ENCODE measurements at places on chromosomes 2 and 18. TPM values are rescaled to one million over a fixed set of nuclear protein-coding genes. Genes with fewer than 3 reads are reported as not detected.

POTEI gene
- not detected for total RNA-seq

COL5A2 gene
- 632 TPM for total RNA-seq

DNA sequence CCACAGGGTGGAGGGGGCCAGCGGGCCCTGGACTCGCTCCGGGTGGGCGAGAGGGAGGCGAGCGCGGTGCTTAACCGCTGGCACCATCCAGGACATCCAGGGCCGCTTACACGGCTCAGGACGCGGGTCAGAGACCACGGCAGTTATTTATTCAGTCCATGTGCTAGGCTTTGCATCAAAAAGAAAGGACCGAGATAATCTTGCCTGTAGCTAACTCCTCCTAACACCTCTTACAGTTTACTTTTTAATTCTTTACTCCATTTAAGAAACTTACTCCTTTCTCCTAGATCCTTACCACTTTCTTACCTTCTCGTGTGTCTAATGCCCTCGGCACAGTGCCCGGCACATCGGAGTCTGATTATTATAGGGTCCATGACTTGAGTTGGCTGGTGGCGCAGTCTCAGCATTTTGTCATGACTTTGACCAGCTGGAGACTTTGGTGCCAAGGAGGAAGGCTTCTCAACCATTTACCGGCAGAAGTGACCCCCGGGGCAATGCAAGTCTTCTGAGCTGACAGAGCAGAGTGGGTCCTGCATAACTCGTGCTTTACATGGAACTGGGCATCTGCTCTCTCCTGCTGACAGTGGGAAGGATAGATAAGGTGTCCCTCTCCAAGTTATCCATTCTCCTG lies 503 bp downstream of the ANXA4 start:
- H3K27me3 ChIP-seq, result no peaks in the 10 kb centered on the region
- H3K36me3 ChIP-seq, result no peaks in the 10 kb centered on the region
- H3K27ac ChIP-seq, result peak overlapping the region; percentile 82
- H3K4me1 ChIP-seq, result peaks cover 18% of the 10 kb centered on the region
- peak overlapping the region; percentile 91 for H3K4me3 ChIP-seq
- DNase-seq, result no peak

GRCh38 chr2:73927344-73927743 lies 664 bp downstream of the DGUOK start:
- H3K4me3 ChIP-seq, result peak overlapping the region; percentile 96
- H3K4me1 ChIP-seq, result peaks cover 28% of the 10 kb centered on the region
- peak overlapping the region; percentile 99 for H3K27ac ChIP-seq
- no peak for DNase-seq
- peaks cover 7% of the 10 kb centered on the region for H3K27me3 ChIP-seq

PDE11A gene
- total RNA-seq, result 0.36 TPM
